GM03348 (cell line): ENCODE measurements at places on chromosomes 2 and 18.

DNA sequence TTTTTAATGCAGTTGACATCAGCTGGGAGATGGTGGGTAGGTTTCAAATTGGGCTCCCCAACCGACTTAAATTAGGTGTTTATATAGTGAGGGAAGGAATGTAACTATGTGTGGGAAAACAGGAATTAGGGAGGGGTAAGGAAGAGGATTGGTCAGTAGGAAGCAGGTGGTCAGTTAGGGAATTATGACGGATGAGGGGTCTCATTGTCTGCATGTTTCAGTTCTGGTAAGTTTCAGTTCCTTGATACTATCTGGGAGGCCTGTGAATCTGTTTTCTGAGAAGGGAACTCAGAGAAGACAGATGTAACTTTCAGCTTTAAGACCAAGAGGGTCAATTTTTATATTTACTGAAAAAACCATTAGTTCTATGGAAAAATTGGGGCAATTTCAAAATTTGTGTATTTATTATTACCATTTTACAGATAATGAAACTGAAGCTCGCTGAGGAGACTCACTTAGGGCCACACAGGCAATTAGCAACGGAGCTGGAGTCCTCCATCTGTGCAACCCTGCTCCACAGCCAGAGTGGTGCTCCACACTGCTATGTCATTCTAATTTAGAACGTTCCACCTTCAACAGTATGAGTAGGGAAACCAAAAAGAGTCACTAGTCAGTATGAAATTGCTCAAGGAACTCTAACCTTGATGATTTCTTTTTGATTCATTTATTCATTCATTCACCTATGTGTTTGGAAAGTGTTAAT lies 36.0 kb upstream of the CCDC195 start:
- DNase-seq = no peak

DNA sequence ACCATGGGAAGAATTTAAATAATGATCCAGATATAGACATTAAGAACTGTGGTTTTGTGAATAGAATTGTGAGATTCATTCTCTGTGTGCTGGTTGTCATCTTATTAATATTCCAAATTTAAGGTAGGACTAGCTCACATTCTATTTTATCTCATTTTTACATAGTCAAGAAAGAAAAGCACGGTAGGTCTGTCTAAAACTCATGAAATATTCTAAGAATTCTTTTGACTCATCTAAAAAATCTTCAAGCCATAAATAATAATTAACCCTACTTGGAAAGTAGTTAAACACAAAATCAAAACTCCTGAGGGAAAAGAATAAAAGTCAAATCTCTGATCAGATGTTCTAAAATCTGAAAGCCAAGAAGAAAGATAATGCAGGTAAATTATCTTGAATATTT lies 388.8 kb upstream of the CHAC2 start:
- DNase-seq = no peak

- DNase-seq = no peak
Observed at GRCh38 chr2:200044453-200044852, 89.1 kb downstream of the MAIP1 start.

- DNase-seq = peak; percentile 52
Observed at GRCh38 chr2:38615237-38615636, 12.5 kb upstream of the HNRNPLL start.

GRCh38 chr2:73776381-73776780 lies 3.5 kb downstream of the DUSP11 start:
- DNase-seq = no peak

- no peak for DNase-seq
Observed at GRCh38 chr2:111208639-111209038, 87.9 kb downstream of the BCL2L11 start.
